Panc1 (cell line): ENCODE measurements at places on chromosomes 12 and 14. TPM values are rescaled to one million over a fixed set of nuclear protein-coding genes. Genes with fewer than 3 reads are reported as not detected.

GRCh38 chr12:1466481-1467154, 127.8 kb downstream of the FBXL14 start:
- H3K27me3 ChIP-seq: no peaks in the 10 kb centered on the region
- DNase-seq: no peak
- H3K27ac ChIP-seq: no peak overlapping the region
- H3K4me3 ChIP-seq: no peak overlapping the region
- H3K36me3 ChIP-seq: no peaks in the 10 kb centered on the region
- H3K4me1 ChIP-seq: no peaks in the 10 kb centered on the region; the same call in 1 of the 2 replicates

SLC25A29 gene
- total RNA-seq: 33.6 TPM

GRCh38 chr14:104536942-104537612, 42.5 kb upstream of the C14orf180 start:
- H3K36me3 ChIP-seq: no peaks in the 10 kb centered on the region
- H3K27me3 ChIP-seq: peaks cover 7% of the 10 kb centered on the region
- H3K4me1 ChIP-seq: no peaks in the 10 kb centered on the region
- H3K27ac ChIP-seq: no peak overlapping the region

DNA sequence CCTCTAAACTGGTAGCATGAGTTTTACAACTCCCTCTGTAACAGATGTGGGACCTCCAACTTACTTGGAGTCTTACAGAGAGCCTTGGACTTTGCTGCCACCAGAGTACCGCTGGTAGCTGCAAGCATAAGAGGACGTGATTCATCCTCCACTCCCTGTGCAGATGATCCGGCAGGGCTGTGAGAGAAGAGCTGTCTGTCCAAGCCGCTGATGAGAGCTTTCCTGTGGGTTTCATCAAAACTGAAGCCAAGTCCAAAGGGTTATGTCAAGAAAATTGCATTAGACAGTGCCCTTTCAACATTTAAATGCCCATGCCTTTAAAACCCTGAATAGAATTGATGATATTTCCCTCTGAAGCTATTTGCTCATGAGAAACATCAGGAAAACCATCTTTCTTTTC, 85.8 kb downstream of the LLPH start:
- H3K4me1 ChIP-seq: no peaks in the 10 kb centered on the region
- DNase-seq: no peak
- no peaks in the 10 kb centered on the region for H3K27me3 ChIP-seq
- H3K27ac ChIP-seq: no peak overlapping the region

DNA sequence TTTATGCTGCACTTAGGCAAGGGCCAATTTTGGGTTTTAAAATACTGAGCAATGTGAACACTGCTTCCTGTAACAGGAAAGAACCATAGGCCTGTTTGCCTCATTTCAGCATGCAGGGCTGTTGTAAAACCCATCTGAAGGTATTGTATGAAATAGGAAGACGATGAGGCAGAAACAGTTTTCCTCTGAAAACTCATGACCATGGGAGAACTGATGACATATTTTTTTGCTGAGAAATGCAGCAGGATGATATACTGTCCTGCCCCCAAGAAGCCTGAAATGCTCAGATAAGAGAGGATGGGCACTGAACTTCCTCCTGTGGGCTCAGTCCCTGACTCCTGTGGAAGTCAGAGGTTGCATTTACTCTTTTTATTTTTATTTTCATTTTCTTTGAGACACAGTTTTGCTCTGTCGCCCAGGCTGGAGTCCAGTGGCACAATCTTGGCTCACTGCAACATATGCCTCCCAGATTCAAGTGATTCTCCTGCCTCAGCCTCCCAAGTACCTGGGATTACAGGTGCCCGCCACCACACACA, 17.4 kb downstream of the PYGL start:
- no peak overlapping the region for H3K27ac ChIP-seq
- no peak for DNase-seq
- H3K36me3 ChIP-seq: no peaks in the 10 kb centered on the region; the same call in none of the 2 replicates
- no peaks in the 10 kb centered on the region for H3K4me1 ChIP-seq
